Naive thymus-derived CD8-positive, alpha-beta T cell (primary cell): ENCODE measurements at places on chromosomes 2 and 18.

GRCh38 chr2:195021711-195022507 is 635.1 kb upstream of the SLC39A10 start:
- no peak for DNase-seq

GRCh38 chr2:98882971-98883779 is 52.9 kb downstream of the CRACDL start:
- no peak for DNase-seq

DNA sequence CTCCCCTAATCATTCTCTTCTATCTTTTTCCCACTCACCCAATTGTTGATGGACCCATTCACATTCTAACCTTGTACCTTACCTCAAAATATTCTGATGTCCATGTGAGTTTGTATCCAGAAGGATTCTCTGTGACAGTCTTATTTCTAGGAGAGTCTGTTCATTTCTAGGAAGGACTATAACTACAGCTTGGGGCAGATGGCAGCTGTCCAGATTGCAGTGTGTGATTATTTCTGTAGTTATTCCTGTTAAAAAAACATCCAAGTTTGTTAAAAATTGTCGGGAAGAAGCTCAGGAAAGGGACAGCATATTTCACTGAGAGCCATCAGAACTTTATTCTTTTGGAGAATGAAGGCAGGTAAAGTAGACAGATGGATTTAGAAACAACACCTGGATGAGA is 142.6 kb downstream of the RAPGEF4 start:
- no peak for DNase-seq

GRCh38 chr2:14944562-14945346 is 312.2 kb downstream of the LRATD1 start:
- no peak for DNase-seq

DNA sequence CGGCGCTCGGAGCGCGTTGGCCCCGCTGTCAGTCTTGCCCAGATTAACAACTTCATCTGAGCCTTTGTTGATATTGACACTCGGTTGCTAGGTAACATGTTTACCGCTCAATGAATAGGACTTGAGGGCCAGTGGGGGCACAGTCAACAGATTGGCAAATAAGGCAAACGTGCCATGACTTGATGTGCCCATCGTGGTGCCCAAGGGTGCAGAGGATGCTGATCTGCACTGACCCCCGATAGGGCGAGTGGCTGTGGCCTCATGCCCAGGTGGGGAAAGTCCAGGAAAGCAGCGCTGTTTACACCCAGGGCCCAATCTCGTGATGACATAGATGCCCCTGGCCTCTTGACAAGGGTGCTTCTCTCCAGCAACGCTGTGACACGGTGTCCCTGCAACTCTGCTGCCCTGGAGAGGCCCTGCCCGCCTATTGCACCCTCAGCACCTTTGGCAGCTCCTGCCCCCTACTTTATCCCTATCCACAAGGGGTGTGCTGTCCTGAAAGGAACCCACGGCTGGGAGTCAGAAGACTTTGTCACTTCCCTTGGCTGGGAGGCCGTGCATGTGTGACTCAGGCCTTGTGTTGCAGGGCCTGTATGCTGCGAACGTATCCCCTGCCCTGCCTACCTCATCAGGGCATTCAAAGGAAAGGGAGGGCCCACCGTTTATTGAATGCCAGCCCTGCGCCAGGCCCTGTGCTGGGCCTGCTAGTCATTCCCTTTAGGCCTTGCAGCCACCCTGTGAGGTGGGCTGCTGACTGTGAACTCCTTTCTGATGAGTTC is 158.0 kb downstream of the INHBB start:
- no peak for DNase-seq

DNA sequence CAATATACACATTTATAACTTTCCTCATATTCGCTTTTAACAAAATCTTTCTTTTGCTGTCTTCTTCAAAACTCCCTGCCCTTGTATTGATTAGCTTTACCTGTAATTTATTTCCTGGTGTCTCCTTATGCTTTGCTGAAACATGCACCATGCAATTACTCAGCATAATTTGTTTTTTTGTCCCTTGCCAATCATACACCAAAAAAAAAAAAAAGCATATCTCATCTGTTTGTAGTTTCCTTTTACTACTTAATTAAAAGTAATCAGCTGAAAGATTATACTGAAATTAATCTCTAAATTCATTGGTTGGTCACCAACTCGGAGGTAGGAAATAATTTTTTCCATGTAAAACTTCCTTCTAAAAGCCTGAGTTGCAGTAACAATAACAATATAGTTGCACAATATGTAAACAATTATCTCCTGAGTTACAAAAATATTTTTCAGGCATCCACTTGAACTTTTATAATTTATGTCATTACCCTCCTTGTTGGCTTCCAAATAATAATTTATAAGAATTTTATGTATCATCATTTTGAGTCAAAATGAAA is 53.0 kb upstream of the ROCK1 start:
- DNase-seq: no peak

- no peak for DNase-seq
These were observed 88.3 kb downstream of the RHOB start for GRCh38 chr2:20534913-20535801.

DNA sequence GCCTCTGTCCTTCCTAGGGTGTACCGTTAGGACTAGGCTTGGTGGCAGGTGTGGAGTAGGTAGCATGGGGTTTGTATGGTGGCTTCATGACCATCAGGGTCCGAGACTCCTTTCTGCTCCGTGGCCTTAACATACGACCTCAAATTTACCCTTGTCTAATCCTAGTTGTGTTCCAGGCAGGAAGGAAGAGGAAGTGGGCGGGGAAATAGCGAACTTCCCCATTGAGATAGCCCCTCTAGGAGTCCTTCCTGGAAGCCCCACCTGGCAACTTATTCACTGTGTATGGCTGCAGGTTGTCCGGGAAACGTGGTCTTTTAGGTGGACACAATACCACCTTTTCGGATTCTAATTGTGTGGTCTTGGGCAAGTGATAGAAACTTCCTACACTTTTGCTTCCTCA is 9.3 kb downstream of the CD8A start:
- DNase-seq: no peak

DNA sequence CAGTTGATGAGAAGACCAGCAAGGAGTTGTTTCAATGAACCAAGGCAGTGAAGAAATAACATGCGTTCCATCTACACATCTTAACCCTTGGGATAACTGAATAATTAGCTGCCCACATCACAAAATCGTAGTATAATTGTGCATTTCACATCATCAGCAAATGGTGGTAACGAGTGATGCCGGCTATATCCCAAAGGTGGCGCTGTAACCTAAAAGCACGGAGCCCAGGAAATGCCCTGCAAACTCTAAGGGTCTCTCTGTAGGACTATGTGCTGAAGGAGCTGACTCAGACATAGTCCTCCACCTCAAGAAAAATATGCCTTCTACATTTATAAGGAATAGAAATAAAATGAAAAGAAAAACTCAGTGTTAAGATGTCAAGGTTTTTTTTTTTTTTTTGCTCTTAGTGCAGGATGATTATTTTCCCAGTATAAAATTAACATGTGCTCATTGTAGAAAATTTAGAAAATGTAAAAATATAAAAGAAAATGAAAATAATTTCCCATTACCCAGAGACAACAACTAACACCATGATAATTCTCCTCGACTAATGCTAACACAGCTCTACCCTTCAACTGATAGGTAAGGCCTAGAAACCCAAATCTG is 23.1 kb upstream of the DSG3 start:
- DNase-seq: no peak

GRCh38 chr2:232681527-232681926 is 15.6 kb upstream of the GIGYF2 start:
- DNase-seq: no peak

- peak; percentile 2 for DNase-seq
These were observed 57.1 kb downstream of the ADCYAP1 start for GRCh38 chr18:961644-962355.

- DNase-seq: no peak
These were observed 1279.9 kb upstream of the NRXN1 start for GRCh38 chr2:52311862-52312261.

GRCh38 chr2:84894758-84895520 is 10.5 kb upstream of the TMSB10 start:
- no peak for DNase-seq

DNA sequence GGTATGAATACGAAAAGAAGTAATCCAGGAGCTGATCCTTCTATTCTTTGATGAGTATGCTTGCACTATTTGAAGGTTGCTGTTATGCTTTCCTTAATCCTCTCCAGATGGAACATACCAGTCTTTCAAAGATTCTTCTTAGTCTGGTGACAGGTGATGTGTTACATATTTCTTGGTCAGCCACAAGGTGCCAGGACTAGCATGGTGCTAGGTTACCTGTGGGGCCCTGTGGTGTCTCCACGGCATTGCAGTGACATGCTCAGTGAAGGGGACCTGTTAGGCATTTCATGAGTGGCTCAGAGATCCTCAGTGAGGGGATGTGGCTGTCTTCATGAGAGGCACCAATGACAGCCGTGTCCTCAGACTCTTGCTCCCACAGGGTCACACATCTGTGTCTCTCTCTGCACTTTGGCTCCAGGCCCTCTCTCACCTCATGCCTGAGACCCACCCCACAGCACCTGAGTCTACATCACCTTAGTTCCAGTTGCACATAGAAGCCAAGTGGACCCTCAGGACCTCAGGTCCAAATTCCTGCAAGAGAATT is 13.1 kb upstream of the RAB31 start:
- no peak for DNase-seq

- no peak for DNase-seq
These were observed 61.7 kb upstream of the DTNA start for GRCh38 chr18:34648269-34648985.
